Activated CD8-positive, alpha-beta memory T cell treated with anti-CD3 and anti-CD28 coated beads for 48 hours (primary cell): ENCODE measurements at places on chromosomes 3 and 15.

- no peak for DNase-seq
Measured at GRCh38 chr15:37100109-37100965, at the start of gene MEIS2. MEIS2 (minus strand) TSS chr15:37100549; CDS start chr15:37099466, 1,083 bp downstream.

DNA sequence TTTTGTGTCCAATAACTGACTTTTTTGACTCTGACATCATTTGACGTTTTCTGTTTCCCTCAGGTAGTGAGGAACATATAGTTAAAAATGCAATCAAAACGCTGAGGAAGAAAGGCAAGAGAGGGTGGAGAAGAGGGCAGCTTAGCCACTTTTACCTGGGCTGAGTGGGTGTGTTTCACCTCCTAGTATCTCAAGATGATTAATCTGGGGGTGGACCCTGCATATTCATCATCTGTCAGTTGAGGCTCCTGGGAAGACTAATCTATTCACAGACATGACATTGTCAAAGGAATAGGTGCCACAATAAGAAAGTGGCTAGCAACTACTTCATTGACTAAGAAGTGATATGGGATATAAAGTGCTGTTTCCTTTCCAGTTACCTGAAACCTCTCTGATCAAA, 331.5 kb upstream of the RARB start:
- DNase-seq, result no peak

DNA sequence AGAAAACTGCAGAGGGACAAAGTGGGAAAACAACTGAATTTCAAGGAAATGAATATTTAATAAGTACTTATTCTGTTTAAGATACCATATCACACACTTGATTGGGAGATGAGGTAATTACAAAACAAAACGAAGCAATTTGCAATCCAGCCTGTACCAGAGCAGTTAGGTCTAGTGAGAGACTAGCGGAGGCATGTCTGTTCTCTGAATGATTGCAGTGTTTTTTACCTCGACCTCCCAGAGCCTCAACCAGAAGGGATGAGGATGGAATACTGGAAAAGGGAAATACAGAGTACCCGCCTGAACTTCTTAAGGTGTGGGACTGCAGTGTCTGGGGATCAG, 59.5 kb downstream of the PIK3CB start:
- no peak for DNase-seq

DNA sequence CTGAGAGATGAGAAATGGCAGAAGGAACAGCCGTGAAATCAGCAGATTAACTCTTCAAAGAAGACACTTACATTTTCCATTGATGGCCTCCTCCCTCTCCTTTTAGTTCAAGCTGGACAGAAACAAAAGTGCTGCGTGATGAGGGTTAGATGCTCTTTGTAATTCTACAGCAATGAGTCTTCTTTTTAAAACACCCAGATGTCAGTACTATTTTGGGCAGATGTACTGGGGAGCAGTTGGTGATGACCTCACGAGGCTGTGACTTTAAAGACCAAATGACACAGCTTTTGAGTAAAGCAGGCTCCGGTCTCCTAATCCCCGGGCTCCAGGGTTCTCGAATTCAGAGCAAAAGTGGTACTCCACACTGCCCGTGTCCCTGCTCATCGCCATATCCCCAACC, 198.2 kb downstream of the SLCO3A1 start:
- no peak for DNase-seq

- DNase-seq, result no peak
Measured at GRCh38 chr15:68646156-68646555, 67.4 kb downstream of the CORO2B start.
